Activated naive CD4-positive, alpha-beta T cell treated with anti-CD3 and anti-CD28 coated beads, Interleukin-2, amount 10 ng/mL, durations not matched to agents 5 hours and 36 hours (primary cell): ENCODE measurements at places on chromosomes 3 and 15. TPM values are rescaled to one million over a fixed set of nuclear protein-coding genes. Genes with fewer than 3 reads are reported as not detected.

PDZRN3 gene
- not detected for total RNA-seq

SLC28A1 gene
- not detected for total RNA-seq

KBTBD13 gene
- not detected for total RNA-seq

RHCG gene
- total RNA-seq, result not detected

PGBD4 gene
- 3.1 TPM for total RNA-seq

CP gene
- total RNA-seq, result not detected

C15orf62 gene
- total RNA-seq, result 1.8 TPM

P4HTM gene
- 46.8 TPM for total RNA-seq

C2CD4B gene
- not detected for total RNA-seq

C3orf85 gene
- not detected for total RNA-seq

TRH gene
- not detected for total RNA-seq

SERPINI2 gene
- total RNA-seq, result not detected

PCBP4 gene
- total RNA-seq, result 23.5 TPM

MUC4 gene
- total RNA-seq, result 0.17 TPM

CD80 gene
- total RNA-seq, result 14.0 TPM

CCDC191 gene
- total RNA-seq, result 4.1 TPM

CCDC13 gene
- total RNA-seq, result 0.46 TPM

TUSC7 gene
- not detected for total RNA-seq

KPNA4 gene
- total RNA-seq, result 34.3 TPM

RBSN gene
- 19.7 TPM for total RNA-seq

CADM2 gene
- total RNA-seq, result not detected

PATL2 gene
- 25.8 TPM for total RNA-seq

UBA7 gene
- 198 TPM for total RNA-seq
